ENCODE measurements at places on chromosomes 12 and 14. TPM values are rescaled to one million over a fixed set of nuclear protein-coding genes. Genes with fewer than 3 reads are reported as not detected.

Gene KCNA1
- total RNA-seq = under 0.01 TPM

Gene MRPL42
- 46.7 TPM for total RNA-seq

Gene OVCH1
- total RNA-seq = not detected

Gene PIP4K2C
- 26.0 TPM for total RNA-seq

Gene ACSM4
- not detected for total RNA-seq
